Stimulated activated CD4-positive, alpha-beta T cell treated with anti-CD3 and anti-CD28 coated beads, TNF-alpha, amount 100 ng/mL, for 24 hours (primary cell): ENCODE measurements at places on chromosomes 11 and 22.
A peak's percentile ranks its signal among the peaks of the same experiment; 100 is the strongest.

DNA sequence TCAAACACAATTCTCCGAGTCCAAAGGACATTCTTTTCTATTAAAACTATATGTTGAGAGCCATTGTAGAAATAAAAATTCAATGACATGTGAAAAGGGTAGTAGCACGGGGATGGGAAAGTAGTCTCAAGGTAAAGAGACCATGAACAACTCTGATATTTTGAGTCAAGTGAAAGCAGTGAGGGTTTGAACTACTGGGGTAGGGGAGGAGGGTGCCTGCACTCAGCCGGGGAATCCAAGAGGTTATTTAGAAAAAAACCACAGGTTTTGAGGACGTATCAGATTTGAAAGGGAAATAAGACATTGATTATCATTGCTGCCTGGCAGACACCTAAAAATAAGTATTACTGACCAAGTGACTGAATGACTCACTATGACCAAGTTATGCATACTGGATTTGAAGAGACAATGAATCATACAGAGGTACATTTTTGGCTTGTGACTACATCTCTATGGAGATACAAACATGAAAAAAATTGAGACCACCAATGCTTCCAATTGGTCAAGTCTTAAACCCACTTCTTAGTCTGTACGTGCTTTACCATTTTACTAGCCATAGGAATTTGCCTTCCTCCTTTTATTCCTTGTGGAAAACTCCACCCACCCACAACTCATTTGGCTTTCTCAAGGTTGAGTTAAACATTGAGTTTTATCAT, 2.2 kb upstream of the OR52H1 start:
- no peak for DNase-seq

DNA sequence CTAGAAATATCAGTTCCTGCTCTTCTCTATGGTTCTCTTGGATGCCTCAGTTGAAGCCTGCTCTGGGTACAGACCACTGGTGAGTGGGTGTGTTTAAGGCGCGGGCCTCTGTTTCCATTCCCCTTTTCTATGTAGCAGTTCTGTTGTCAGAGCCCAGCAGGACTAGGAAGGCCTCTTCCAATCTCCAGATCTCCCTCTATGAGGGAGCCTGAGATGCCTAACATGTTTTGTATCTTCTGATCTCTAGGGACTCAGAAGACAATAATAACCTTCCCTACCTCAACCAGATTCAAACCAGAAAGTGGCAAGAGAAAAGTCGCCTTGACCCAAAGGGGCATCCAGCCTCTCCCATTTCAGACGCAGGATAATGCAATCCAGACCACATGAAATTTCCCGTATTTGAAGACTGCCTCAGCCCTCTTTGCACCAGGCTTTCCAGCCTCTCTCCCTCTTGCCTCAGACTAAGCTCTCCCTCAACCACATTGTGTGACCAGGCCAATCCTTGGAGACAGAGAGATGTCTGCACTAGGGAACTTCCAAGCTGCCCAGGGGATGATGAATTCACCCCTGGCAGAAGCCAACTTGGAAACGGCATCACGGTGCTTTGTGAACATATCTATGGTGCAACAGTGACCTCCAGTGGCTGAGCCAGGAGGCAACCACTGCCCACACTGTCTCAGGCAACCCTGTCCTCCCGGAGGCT, 150.1 kb upstream of the UBASH3B start:
- DNase-seq = peak; percentile 15

- no peak for DNase-seq
These were observed 30.9 kb downstream of the PPM1F start for GRCh38 chr22:21921729-21922128.

- peak; percentile 44 for DNase-seq
These were observed 1.4 kb downstream of the TMEM109 start for GRCh38 chr11:60915248-60915914.

DNA sequence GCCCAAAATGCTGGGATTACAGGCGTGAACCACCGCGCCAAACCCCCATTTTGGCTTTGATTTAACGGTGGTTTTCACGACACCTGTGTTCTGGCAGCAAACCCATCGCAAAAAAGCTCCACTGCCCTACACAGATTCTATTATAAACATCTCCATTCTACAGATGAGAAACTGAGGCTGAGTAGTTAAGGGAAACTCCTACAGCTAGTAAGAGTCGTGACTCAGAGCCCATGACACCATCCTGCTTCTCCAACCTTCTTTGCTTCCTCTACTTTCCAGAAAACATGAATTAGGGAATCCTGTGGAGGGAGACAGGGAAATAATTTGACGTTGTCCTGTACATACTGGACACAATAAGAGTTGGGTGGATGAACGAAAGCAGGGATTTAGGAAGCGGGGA, 429 bp upstream of the SNX15 start:
- no peak for DNase-seq

GRCh38 chr11:78973876-78974275, 399.2 kb upstream of the NARS2 start:
- no peak for DNase-seq

- no peak for DNase-seq
These were observed 31.6 kb downstream of the MARK2 start for GRCh38 chr11:63870351-63871140.
